ENCODE measurements at places on chromosomes 4 and X.

DNA sequence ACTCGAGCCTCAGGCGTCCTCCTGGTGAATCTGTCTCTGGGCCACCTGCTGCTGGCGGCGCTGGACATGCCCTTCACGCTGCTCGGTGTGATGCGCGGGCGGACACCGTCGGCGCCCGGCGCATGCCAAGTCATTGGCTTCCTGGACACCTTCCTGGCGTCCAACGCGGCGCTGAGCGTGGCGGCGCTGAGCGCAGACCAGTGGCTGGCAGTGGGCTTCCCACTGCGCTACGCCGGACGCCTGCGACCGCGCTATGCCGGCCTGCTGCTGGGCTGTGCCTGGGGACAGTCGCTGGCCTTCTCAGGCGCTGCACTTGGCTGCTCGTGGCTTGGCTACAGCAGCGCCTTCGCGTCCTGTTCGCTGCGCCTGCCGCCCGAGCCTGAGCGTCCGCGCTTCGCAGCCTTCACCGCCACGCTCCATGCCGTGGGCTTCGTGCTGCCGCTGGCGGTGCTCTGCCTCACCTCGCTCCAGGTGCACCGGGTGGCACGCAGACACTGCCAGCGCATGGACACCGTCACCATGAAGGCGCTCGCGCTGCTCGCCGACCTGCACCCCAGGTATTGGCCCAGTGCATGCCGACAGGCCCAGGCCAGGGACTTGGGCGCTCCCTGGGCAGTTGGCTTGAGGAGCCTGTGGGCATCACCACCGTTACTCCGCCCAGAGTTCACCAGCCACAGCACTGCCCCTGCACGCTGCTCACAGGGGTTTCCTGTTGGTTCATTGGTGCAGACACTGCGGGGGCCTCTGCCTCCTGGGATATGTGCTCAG is 1.1 kb downstream of the GPR78 start:
- DNase-seq: no peak

DNA sequence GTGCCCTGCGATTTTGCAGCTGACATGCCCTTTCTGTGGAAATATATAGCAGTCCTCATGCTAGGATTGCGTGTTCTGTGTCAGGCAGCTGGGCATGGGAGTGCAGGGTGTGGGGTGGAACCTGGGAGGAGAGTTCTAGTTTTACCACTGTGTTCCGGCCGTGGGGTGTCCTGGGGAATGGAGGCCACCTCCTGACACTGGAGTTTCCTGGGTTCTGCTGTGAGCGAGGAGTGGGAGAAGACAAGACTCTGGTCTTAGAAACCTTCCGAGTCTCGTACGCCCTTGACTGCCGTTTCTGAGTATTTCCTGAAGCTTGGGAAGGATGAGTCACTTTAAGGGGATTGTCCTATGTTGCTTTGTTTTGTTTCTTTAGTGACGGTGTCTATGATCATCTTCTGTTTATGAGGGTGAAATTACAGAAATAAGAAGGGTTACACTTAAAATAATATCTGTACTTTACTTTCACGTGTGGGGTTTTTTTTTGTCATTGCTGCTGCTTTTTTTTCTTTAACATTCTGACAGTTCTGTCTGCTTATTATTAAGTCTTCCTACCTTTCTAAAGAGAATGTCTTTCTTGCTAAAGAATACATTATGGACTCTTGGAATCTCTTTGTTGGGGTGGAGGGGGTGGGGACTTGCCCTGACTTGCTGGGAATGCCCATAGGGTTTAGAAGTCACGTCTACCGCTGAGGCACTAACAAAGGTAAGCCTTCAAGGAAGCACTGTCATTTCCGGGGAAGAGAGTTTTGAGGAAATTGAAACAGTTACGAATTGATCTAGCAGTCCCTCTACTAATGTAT is 19.1 kb downstream of the CD99 start:
- DNase-seq: no peak

DNA sequence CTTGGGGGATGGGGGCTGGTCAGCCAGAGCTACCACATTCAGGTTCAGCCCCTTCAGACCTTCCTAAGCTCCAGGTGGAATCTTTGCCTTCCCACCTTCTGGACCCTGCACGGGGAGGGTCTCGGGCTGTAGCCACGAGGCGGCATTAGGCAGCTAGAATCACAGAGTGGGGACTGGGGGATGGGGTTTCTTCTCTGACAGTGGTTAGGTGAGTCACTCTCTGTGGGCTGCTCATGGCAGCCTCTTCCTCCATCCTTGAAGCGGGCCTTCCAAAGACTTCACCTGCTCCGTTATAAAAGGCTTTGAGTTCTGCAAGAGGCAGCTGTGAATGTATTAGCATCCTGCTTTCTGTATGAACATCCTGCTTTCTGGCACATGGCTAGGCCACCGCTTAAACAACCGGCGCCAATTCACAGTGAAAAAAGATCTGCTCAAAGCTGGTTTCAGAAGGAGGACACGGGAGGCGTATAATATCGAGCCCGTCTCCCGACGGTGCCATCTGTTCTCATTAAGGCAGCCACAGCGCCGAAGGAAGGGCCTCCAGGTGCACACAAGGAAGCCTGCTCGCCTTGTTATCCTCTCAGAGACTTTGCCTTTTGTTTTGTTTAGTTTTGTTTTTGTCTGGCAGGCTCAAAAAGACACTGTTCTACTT is 74.3 kb upstream of the IGFBP7 start:
- no peak for DNase-seq

DNA sequence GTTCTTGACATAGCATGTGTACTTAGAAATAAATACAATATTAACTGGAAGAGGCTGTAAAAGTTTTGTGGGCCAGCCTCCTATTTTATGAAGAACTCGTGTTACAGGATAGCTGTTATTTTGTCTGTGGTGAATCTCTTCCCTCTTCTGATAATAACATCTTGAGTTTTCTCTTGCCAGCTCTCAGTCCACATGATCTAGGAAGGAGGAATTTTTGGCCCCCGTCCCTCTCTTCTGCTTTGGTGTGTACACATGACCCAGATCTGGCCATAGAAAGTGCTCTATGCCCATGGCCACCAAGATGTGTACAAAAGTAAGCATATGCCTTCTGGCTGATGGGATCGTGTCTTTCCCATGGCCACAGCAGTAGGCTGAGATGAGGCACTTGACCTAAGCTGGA is 108.0 kb upstream of the LEF1 start:
- DNase-seq: no peak

DNA sequence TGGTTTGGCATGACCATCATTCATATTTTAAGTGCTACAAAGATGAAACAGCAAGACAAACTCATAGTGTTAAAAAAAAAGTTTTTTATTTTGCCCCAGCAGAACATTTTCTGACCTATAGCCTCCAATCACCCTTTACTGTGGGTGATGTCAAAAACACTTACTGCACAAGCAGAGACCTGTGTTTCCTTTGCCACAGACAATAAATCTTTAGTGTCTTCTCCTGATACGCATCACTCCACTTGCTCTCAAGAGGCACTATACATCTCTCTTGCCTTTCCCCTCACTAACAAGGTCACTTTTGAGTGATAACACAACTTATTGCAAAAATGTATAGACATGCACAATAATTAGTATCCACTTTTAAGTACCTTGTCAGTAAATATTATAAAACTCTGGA is 125.6 kb downstream of the ANTXR2 start:
- DNase-seq: no peak

GRCh38 chr4:37726666-37727065 is 40.5 kb upstream of the RELL1 start:
- DNase-seq: no peak

- no peak for DNase-seq
These were observed 10.0 kb upstream of the AFF1 start for GRCh38 chr4:86924811-86925210.

DNA sequence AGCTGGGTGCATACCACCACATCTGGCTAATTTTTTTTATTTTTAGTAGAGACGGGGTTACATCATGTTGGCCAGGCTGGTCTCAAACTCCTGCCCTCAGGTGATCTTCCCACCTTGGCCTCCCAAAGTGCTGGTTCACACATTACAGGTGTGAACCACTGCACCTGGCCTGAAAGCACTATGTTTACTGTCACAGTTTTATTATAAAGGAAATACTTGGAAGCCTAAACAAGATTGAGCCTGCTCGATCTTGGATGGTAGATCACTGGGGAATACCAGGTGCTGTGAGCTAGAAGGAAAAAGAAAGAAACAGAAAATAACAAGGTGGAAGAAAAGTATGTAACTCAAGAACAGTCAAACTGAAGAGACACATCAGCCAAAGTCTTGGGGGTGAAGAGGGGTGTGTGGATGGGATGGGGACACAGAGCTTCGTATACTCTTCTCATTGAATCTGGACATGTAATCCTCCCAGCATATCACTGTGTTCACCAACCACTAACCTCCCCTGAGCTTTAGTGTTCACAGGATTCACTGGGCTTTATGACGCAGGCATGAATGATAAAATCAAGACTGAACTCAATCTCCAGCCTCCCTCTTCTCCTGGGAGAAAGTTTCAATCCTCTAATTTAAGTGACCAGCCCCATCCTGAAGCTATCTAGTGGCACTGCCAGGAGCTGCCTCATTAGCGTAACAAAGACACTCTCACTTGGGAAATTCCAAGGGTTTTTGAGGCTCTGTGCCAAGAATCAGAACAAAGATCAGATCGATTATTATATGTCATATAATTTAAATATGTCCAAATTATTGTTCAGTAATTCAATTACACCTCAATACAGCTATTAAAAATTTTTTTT is 40.9 kb downstream of the PDS5A start:
- DNase-seq: no peak

DNA sequence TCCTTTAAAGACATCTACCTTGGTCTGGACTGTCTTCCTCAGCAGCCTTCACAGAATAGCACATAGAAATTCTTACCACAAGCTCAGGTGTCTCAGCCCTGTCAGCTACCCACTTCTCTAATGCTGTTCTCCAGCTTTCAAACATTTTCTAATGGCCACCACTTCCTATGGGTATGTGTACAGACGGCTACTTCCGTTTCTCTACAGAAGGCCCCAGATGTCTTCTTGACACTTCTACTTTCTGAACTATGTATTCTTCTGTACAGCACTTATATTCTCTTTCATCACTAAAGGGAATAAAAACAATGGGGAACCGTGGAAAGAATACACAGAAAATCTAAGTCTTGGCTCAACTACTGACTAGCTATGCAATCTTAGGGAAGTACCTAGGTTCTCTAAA is 13.3 kb downstream of the OPHN1 start:
- no peak for DNase-seq

- no peak for DNase-seq
These were observed 4.4 kb upstream of the FAM184B start for GRCh38 chr4:17785858-17786257.

GRCh38 chrX:10230222-10230621 is 73.4 kb downstream of the CLCN4 start:
- DNase-seq: no peak

- DNase-seq: no peak
These were observed 23.3 kb downstream of the F8A3 start for GRCh38 chrX:155434906-155435743.

DNA sequence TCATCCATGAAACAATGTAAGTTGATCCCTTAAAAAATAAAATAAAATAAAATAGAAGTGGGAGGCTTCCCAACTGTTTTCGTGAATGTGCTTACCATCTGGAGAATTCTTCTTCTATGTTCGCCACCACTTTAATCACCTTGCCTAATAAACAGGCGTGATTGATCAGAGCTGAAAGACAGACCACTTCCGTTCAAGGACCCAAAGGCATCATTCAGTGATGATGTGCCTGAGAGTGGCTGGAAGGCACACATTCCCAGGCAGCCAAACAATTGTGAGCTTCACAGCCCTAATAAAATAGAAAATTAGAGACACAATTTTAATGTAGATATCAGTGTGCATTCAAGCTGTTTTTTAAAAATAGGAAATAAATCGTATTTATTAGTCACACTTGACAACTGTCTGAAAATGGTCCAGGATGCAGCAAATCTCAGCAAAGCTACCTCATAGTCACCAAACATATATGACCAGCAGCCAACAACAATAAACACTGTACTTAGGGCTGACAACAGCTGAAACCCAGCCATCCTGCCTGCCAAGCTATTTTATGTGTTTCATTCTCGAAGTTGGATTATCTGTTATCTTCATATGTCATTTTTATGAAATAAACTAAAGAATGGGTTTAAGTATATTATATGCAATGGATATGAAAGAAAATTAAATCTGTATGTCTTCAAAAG is 163.2 kb upstream of the FAM9B start:
- no peak for DNase-seq

GRCh38 chr4:176653401-176654220 is 139.1 kb downstream of the VEGFC start:
- DNase-seq: no peak

DNA sequence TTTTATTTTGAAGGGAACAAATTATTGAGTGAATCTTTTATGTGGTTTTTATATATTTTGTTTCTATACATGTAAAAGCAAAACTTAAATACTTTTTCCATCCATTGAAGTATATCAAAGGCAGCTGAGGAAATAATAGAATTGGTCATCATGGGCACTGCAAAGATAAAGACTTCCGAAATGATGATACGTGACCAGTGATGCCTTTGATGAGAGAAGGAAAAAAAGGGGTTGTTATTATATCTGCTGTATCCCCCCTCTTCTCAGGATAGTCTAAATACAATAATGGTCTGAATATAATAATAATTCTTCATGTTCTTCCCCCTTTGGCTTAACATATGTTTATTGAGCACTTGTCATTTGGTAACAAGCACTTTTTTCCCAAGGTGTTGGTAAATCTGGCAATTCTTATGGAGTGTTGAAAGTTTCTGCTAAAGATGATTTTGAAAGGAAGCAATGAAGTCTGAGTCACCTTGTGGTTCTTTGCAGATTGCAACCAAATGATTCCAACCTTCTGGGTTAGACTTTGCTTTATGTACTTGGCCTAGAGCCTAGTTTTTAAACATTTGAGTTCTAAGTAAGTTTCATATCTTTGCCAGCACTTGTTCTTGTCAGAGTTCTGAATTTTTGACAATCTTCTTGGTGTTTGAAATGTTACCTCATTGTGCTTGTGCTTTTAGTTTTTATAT is 60.8 kb downstream of the USP9X start:
- DNase-seq: no peak

DNA sequence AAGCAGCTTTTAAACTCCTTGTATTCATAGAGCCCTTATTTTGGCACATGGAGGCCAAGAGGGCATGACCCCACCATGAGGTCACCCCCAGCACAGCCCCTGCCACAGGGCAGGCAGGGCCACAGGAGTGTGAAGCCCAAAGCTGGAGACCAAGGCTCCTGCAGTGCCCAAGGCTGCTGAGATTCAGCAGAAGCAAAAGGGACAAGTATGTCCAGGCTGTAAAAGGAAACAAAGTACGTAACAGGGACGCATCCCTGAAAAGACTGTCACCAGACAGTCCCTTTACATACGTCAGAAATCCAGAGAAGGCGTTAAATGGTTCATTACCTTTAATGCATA is 18.9 kb downstream of the GAK start:
- no peak for DNase-seq

- no peak for DNase-seq
These were observed 14.4 kb upstream of the ENAM start for GRCh38 chr4:70614184-70614555.

- no peak for DNase-seq
These were observed 534.9 kb upstream of the FTHL17 start for GRCh38 chrX:31606771-31607170.

DNA sequence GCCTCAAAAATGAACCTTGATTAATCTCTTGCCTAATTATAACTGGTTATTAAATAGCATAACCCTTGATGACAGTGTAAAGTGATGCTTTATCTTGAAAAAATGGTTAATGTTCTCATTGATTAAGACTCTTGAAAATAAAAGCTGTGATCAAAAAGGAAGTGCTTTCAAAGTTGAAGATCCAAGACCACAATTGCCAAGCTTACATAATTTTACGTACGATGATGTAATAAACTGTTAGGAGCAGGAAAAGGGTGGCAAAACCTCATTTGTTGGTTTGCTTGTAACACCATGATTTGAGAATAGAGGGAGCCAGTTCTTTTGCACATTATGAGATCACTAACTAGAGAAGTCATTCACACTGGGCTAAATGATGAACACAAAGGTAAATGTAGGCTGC is 322.2 kb downstream of the ADGRL3 start:
- no peak for DNase-seq

- DNase-seq: no peak
These were observed 115.4 kb upstream of the ESX1 start for GRCh38 chrX:104370089-104370488.

Data from NCI-H345 (cell line).